ENCODE measurements at places on chromosomes 6 and 20.
A peak's percentile ranks its signal among the peaks of the same experiment; 100 is the strongest.

DNA sequence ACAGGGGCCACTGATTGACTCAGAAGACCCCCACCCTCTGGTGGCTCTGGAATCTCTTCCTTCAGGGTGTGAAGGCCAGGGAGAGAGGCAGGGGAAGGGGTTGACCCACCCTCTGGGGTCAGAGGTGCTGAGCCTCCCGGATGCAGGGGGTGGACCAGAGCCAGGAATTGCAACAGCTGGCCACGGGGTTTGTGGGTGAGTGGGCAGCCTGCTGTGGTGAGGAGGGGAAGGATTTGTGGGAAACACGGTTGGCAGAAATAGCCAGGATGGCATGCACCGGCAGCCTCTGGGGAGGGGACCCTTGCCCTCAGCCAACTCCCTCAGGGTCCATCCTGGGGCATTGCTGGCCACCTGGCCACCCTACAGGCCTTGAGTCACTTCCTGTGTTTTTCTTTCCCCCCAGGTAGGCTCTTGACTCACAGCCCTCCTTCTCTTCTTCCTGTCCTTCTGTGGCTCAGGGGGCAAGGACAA, 92.8 kb downstream of the MRPL14 start:
- no peak for DNase-seq

GRCh38 chr20:19465536-19465935, 253.1 kb downstream of the SLC24A3 start:
- DNase-seq = no peak

- peak; percentile 78 for DNase-seq
These were observed 251.5 kb downstream of the HIVEP2 start for GRCh38 chr6:142693441-142693840.

DNA sequence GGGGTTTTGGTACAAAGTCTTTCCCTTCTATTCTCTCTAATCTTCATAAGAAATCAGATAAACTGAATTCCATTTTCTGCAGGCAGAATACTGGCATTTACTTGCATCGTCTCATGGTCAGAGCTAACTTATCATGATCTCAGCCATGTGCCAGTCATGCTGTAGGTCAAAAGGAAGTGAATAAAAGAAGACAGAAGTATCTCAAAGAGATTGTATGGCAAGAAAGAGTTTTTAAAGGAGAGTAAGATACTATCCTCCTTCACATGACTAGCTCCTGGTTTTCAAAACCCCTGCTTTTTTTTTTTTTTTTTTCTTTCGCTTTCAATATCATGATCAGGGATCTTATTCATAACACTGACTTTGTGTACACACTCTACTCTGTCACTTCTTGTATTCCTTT, 398.3 kb downstream of the C6orf118 start:
- no peak for DNase-seq

GRCh38 chr6:99187429-99187828, 162.0 kb downstream of the FAXC start:
- peak; percentile 7 for DNase-seq

DNA sequence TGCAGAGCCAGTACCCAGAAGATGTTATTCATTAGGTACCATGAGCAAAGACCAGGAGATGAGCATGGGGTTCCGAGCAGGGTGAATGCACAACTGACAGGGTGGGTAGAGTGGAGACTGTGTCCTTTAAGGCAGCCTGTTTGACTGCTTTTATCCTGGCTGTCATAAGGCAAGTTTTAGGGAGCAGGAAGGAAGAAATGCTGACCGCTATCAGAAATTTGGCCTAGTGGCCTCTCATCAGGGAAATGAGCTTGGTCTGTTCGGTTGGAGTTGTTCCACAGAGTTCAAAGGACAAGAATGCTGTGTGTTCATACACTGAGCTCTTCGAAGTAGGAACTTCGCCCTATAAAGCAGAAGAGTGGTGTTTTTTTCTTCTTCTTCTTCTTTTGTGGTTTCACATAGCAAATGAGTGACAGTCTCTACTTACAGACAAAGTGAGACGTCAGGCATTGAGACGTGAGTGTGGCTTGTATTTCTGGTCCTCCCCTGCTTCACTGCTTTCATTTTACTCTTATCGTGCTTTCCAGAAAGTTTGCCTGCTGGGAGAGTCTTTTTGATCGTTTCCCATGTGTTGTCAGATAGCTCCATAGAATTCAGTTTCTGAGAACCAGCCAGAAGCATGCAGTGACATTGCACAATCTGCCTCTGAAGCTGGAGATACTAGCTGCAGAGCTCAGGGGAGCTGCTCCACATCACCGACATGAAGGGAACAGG, at the start of gene CASS4:
Gene CASS4 (plus strand): TSS at position 502 of the 714 bp plus-strand sequence. CDS start 199 bp downstream, at position 701.
- DNase-seq = peak; percentile 93

- DNase-seq = no peak
These were observed 50.6 kb upstream of the SLC32A1 start for GRCh38 chr20:38673725-38674091.

DNA sequence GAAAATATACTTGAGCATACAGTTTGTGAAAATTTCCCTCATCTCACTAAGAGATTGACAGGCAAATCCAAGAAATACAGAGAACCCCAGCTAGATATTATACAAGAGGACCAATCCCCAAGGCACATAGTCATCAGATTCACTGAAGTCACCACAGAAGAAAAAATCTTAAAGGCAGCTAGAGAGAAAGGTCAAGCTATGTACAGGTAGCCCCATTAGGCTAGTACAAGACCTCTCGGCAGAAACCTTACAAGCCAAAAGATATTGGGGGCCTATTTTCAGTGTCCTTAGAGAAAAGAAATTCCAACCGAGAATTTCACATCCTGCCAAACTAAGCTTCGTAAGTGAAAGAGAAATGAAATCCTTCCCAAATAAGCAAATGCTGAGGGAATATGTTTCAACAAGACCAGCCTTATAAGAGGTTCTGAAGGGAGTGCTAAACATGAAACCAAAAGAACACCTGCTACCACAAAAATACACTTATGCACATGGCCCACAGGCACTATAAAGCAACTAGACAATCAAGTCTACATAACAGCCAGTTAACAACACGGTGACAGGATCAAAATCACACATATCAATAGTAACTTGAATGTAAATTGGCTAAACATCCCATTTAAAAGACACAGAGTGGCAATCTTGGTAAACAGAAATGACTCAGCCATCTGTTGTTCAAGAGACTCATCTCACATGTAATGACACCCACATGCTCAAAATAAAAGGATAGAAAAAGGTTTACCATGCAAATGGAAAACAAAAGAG, 96.3 kb downstream of the FHL5 start:
- no peak for DNase-seq

- DNase-seq = no peak
These were observed 199.2 kb downstream of the MAFB start for GRCh38 chr20:40489886-40490285.

All from fibroblast of lung (primary cell).